ENCODE measurements at places on chromosomes 16 and 17.

DNA sequence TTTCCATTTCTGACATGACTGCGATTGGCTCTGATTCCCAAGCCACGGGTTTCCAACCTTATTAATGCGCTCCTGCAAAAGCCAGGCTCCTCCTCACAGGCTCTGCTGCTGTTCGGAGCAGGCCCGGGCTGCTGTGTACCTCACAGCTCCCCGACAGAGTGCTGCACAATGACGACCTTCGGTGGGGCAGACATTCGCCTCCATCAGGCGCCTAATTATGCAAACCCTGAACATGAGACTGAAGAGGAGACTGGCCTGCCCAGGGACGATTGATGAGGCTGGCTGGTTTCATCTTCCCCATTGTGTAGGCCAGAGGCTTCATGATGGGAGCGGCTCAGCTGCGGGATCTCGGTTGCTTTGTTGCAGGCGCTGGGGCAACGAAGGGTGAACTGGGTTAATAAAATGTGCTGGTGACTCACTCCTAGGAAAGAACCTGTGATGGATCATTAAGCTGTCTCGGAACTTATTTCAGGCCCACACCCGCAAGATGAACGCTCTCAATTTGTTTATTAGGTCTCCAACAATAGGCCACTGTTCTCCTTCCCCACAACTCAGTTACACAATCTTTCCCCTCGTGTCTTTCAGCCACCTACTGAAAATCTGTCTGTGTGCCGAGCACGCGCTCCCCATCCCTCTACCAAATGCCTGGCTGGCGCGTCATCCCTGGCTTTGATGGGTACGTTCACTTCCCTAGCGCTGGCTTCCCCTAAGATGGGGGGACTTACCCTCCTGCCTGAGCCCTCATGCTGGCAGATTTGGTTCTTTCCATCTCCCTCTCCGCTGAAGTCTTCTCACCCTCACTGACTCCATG, 27.2 kb upstream of the TOB1 start:
- no peak for DNase-seq

DNA sequence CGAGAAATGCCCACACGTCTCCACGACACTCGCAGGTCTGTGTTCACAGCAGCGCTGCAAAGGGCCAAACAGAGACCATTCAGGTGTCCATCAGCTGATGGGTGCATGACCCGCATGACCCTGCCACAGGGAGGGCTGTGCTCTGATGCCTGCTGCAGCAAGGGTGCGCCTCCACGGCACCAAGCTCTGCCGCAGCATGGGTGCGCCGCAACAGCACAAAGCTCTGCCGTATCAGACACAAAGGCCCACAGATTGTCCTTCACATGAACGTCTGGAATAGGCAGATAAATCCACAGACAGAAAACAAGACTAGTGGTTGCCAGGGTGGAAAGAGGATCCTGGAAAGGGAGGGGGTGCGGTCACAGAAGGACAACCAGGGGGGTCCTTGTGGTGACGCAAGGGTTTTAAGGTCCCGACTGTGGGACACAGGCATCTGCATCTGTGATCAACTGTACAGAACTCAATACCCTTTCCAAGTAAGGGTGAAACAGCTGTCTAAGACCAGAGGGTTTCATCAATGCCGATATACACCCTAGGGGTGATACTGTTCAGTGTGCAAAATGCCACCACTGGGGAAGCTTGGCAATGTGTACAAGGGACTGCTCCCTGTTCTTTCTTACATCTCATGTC, 121.0 kb downstream of the ANKRD11 start:
- no peak for DNase-seq

GRCh38 chr17:56098746-56099145, 54.5 kb upstream of the ANKFN1 start:
- no peak for DNase-seq

- DNase-seq = no peak
Measured at GRCh38 chr16:67967183-67967957, 1.1 kb downstream of the SLC12A4 start.

GRCh38 chr16:1322407-1322806, 11.0 kb upstream of the BAIAP3 start:
- DNase-seq = no peak

DNA sequence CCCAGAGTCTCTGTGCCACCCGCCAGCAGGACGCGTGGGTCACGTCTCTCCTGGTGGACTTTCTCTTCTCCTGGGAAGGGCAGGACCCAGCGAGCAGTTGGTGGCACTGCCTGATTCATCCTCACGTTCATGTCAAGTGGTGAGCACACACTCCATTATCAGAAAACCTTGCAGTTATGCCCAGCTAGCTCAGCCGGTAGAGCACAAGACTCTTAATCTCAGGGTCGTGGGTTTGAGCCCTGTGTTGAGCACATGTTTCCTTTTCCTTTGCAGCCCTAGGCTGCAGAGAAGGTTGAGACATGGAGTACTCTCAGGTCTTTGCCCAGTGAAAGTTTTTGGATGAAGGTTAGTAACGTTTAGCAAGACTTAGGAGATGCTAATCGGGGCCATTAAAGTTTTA, 8.0 kb downstream of the OR1F1 start:
- DNase-seq = no peak

DNA sequence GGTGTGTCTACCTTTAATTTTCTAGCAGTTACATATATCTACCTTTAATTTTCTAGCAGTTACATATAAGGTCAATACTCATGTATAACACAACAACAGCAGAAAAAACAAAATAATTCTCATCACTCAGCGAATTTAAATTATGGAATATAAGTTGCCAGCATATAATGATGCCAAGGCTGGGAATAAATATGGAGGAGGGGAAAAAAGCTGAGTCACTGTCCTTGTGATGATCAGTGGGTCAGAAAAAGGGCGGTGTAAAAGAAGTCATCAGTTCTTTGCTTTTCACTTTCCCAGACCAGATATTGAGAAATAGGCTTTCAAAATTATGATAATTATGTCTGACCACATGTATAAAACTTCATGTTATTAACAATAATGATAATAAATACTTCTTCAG, 1471.7 kb downstream of the CDH8 start:
- no peak for DNase-seq

DNA sequence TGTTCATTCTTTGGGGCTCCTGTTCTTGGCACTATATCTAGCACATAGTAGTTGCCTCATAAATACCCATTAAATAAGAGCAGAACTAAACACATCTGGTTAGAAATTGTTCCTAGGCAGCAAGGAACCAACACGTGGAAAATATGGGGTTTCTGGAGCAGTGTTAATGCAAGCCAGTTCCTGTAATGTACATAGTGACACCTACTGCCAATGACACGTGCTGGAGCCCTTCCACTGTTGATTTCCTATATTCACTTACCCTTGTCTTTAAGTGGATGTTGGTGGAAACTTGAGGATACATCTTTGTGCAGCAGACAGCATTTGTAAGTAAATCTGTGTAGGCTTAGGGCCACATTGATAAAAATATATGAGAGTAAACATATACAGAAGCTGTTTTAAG, 1.6 kb upstream of the IRF8 start:
- no peak for DNase-seq

- DNase-seq = no peak
Measured at GRCh38 chr17:8726941-8727555, 17.6 kb downstream of the CCDC42 start.

- no peak for DNase-seq
Measured at GRCh38 chr16:3051494-3051893, 5.1 kb downstream of the MMP25 start.

DNA sequence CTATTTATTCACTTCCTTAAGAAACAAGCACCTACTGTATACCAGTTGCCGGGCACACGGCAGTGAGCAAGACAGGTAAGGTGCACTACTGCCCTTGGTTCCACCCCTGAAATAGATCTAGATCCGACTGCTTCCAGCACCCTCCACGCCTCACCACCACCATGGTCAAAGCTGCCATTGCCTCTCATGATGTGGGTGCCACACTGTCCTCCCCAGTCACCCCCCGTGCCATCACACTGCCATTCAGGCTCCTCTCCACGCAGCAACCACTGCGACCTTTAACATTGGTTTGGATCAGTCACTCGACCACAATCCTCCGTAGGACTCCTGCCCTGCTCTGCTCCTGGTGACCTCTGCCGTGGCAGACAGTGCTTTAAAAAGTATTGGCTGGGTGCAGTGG, 226.8 kb downstream of the CPPED1 start:
- no peak for DNase-seq

GRCh38 chr16:20409398-20410120, at the start of gene ACSM5:
ACSM5 (plus strand) TSS chr16:20409534; CDS start chr16:20411485, 1,951 bp downstream.
- DNase-seq = peak; percentile 79

DNA sequence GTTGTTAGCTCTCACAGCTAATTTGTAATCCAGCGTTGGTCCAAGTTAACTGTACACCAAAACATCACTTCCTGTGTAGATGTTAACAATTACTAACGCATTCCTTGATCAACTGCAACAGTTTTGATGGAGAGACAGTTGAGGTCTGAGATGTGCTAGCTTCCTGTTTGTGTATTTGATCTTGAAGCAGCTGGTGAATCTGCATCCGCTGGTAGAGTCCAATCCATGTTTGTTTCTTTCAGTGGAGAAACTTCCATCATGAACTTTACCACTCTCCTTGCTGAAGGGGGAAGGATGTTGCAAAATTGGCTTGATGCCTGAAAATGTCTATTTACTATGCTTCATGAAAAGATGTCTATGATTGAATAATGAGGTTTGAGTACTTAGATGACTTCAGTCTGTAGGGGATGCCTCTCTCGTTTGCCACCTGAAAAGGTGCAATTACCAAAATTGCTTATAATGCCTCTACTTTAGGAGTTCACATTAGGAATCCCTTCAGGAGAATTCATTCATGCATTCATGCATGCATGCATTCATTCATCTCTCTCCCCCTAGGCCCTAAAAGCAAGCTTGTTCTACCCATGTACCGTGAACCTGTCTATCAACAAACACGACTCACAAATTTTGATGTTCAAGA, 39.6 kb upstream of the ZKSCAN2 start:
- no peak for DNase-seq

GRCh38 chr16:85187447-85187846, 75.2 kb upstream of the CIBAR2 start:
- no peak for DNase-seq

DNA sequence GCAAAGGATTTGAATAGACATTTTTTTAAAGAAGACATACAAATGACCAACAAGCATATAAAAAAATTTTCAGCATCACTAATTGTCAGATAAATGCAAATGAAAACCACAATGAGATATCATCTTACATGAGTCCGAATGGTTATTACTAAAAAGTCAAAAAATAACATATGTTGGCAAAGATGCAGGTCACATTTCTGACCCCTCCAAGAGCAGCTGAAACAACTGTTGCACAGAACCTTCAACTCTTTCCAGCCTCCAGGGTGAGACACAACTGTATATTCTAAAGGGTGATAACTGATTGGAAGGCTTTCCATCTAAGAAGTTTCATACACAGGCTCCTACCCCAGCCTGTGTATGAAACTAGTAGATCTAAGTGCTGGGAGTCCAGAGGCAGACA, 51.9 kb downstream of the SLFN5 start:
- DNase-seq = no peak

- DNase-seq = no peak
Measured at GRCh38 chr16:72850853-72851252, 197.1 kb downstream of the ZFHX3 start.

DNA sequence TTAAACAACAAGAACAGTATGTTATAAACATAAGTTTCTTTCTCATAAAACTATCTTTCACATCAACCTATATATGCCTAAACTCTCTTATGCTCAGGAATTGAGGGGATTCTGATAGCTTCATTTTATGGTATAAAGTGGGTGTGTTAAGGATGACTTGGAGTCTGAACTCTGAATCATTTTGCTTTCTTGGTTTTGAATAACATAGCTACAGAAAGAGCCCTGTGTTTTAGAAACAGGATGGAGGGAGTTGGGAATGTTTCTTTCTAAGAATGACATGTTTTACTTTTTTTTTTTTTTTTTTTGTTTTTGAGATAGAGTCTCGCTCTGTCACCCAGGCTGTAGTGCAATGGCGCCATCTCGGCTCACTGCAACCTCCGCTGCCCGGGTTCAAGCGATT, 50.1 kb downstream of the RHOT1 start:
- no peak for DNase-seq

DNA sequence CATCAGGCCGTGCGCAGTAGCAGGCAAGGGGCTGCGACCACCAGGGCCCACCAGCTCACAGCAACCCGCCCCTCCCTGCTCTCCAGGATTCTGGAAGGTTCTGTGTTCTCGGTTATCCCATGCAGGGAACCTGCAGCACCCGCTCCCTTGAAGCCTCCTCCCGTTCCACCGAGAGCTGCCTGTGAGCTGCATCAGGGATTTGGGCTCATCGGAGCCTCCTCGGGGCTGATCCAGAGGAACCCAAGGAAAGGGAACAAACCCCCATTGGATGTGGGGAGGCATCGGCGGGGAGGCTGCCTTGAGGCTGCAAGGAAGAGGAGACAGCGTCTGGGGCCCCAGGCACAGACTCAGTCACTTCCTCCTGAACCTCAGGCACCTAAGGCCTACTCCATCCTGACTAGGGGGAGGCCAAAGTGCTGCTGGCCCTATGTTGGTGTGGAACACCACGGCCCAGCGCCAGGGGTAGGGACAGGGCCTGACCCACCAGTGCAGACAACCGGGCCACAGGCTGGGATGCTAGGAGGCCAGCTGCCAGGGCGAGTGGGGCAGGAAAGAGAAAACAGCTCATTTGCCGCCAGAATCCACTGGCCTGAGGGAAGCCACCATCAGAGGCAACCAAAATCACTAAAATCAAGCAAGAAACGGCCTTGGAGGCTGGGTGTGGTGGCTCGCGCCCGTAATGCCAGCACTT, 14.4 kb upstream of the LGALS3BP start:
- no peak for DNase-seq

- DNase-seq = no peak
Measured at GRCh38 chr17:75820094-75821080, 23.8 kb downstream of the UNC13D start.

DNA sequence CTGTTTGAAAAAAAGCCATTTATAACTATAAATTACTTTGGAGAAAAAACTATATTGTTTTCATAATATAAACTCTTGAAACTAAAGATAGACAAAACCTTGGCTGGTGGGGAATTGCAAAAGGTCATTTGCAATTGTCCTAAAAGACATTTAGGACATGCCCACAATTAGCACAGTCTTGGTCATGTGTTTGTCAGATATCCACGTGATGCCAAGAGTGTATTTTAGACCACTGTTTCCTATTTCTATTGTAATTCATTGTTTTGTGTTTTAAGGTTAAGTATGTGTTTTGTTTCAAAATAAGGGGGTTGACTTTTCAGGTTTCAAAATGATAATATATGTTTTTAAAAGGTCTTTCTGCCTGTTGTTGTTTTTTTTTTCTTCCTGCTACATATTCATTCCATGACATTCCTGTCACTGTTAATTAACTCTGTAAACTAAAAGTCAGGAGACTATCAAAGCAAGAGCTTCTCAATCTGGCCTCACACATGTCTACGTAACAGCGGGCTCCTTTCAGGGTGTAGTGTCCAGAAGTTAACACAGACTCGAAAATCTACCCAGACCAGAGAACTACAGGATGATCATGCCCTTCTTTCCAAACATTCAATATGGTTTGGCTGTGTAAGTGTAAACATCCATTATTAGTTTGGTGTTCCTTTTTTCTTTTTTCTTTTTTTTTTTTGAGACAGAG, 58.7 kb downstream of the COG7 start:
- DNase-seq = no peak

GRCh38 chr16:78889346-78889745, 711.2 kb downstream of the MAF start:
- no peak for DNase-seq

GRCh38 chr16:53085931-53086421, 31.2 kb downstream of the CHD9 start:
- peak; percentile 84 for DNase-seq

All from NCI-H1092 treated with DMSO at 0.1 percent for 48 hours (cell line).